ENCODE measurements at places on chromosomes 12 and 14.
A peak's percentile ranks its signal among the peaks of the same experiment; 100 is the strongest.

DNA sequence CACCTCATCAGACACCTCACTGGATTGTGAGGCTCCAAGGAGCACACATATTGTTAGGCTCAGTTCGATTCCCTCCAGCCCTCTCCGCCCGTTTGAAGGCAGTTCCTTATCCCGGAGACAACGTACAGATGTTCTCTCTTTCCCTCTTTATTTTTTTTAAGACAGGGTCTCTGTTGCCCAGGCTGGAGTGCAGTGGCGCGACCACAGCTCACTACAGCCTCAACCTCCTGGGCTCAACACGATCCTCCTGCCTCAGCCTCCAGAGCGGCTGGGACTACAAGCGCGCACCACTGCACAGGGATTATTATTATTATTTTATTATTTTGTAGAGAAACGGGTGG, 718 bp upstream of the TROAP start:
- no peak for DNase-seq

GRCh38 chr12:76649099-76649498, 89.5 kb upstream of the OSBPL8 start:
- DNase-seq = no peak

DNA sequence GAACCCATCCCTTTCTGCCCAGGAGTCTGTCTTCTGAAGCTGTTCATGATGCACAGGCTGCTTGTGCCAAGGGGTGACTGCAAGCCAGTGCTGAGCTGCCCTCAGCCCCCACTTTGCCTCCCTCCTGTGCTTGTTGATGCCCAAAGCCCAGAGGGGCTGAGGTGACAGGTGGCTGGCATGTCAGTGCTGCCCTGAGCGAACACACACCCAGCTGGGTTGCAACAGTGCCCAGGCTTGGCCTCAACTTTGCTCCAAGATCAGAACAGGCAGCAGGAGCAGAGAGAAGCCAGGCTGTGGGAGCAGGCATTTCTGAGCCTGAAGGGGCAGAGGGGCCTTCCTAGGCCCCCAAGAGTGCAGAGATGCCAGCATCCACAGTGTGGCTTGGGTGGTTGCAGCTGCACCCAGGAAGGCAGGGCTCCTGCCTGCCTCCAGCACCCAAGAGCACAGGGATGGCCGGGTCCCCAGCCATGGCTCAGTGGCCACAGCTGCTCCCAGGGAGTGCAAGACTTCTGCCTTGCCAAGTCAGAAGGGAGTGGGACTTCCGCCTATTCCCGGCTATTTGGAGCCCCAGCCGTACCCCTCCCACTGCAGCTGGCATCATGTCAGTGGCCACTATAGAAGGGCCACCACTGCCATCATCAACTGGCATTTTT, 83.1 kb downstream of the SLC16A7 start:
- DNase-seq = no peak

DNA sequence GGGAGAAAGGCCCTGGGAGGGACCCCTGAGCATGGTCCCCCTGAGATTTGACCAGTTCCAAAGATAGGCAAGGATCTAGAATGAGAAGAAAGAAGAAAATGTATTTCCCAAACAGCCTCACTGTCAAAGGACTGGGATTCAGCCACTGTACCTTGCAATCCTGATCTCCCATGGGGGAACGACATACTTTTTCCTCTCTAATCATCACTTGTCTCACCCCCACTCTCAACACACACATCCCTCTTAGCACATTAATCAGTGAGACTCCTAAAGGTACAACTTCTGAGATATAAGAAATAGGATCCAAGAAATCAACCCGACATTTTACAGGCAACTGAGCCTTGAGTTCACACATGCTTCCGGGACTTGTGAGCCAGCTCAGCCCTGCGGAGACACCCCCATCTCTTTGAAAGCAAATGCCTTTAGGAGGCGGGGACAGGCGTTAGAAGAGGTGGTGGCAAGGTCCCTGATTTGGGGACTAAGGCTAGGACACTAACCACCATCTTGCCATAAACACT, 1.4 kb downstream of the MAP3K9 start:
- peak; percentile 21 for DNase-seq

DNA sequence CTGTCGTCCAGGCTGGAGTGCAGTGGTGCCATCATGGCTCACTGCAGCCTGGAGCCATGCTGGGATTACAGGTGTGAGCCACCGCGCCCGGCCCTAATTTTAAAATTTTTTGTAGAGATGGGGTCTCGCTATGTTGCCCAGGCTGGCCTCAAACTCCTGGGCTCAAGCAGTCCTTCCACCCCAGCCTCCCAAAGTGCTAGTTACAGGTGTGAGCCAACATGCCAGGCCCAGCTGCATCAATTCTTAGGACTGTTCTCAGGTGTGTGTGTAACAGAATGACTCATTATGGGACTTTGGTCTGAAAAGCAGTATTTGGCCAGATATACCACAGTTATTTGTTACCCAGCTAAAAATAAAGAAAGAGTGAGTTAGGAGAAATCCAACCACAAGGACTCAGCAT, 17.4 kb downstream of the LETMD1 start:
- no peak for DNase-seq
